AG20443 (cell line): ENCODE measurements at places on chromosomes 12 and 14.
A peak's percentile ranks its signal among the peaks of the same experiment; 100 is the strongest.

DNA sequence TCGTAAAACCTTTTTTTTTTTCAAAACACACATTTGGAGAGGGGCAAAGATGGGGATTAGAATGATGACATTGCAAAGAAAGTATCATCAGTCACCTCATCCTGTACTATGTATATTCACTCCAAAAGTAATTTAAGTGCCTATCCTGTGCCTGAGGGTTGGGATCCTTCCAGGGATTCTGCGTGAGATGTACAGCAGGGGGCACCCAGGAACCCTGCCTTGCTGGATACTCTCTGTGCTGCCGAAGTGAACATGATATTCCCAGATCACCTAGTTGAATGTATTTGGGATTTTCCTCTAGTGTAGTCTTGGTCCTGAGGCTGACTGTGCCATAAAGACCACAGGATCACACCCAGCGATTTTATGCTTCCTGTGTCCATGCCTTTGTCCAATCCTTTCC is 372.7 kb downstream of the IPO8 start:
- DNase-seq, result no peak

DNA sequence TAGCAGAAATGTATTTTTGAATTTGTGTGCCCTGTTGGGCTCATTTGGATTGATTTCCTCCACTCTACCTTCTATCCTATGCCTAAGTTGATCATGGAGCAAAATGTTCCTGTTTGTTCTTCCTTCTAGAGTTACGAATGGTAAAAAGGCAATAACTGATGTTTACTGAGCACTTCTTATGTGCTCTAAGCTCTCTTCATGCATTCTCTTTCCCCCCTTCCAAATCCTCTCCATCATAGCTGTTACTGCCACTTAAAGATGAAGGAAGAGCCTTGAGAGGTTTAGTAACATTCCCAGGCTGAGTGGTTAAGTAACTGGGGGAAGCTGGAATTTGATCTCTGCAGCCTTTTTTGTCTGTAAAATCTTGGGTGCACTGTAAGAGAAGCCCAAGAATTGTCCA is 60.1 kb downstream of the CHST11 start:
- DNase-seq, result no peak

- no peak for DNase-seq
Observed at GRCh38 chr14:105943973-105944602, 417.7 kb downstream of the TMEM121 start.

DNA sequence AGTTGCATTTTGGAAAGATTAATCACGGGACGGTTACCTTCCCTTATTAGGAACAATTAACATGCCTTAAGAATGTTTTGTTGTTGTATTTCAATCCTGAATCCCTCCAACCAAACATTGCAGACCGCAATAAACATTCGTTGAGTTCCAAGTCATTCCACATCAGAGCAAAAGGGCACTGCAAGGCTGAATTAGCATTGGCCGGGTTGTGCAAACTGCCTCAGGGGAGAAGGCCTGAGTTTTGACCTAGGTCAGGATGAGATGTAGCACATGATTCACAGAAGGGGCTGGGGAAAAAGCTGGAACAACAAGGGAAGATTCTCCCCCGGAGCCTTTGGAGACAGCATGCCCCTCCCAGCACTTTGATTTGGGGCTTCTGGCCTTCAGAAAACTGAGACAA is 82.1 kb upstream of the BDKRB2 start:
- no peak for DNase-seq

DNA sequence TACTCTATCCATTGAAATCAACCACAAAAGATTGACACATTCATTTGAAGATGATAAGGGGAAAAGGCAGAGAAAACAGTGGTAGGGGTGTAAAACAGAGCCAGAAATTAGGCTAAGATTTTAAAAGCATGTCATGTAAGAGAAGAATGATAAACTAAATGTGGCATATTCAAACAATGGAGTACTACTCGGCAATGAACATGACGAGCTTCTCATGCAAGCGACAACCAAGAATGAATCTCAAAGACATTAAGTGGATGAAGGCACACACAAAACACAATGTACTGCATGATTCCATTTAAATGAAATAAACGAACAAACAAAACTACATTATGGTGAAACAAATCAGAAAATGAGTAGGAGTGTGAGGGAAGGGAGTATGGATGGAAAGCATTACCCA is 134.8 kb downstream of the ITPR2 start:
- no peak for DNase-seq

DNA sequence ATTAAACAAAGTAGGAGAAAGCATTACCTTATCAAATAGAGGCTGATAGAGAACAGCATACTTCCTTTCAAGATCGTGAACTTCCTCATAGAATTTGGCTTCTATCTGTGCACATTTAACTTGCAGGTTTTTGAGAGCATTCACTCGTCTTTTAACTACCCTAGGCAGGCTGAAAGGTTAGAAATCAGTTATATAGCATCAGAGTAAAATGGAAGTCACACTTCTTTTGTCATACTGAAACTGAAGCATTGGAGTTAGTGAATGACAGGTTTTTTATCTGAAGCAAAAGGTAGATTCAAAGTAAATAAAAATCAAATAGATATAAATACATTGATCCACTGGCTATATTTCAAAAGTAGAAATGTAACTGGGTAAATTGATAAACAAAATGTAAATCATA is 24.4 kb downstream of the NAP1L1 start:
- no peak for DNase-seq

- DNase-seq, result no peak
Observed at GRCh38 chr12:52604859-52605258, 3.6 kb upstream of the KRT72 start.

- peak; percentile 63 for DNase-seq
Observed at GRCh38 chr12:25495331-25496097, 57.6 kb downstream of the LMNTD1 start.

DNA sequence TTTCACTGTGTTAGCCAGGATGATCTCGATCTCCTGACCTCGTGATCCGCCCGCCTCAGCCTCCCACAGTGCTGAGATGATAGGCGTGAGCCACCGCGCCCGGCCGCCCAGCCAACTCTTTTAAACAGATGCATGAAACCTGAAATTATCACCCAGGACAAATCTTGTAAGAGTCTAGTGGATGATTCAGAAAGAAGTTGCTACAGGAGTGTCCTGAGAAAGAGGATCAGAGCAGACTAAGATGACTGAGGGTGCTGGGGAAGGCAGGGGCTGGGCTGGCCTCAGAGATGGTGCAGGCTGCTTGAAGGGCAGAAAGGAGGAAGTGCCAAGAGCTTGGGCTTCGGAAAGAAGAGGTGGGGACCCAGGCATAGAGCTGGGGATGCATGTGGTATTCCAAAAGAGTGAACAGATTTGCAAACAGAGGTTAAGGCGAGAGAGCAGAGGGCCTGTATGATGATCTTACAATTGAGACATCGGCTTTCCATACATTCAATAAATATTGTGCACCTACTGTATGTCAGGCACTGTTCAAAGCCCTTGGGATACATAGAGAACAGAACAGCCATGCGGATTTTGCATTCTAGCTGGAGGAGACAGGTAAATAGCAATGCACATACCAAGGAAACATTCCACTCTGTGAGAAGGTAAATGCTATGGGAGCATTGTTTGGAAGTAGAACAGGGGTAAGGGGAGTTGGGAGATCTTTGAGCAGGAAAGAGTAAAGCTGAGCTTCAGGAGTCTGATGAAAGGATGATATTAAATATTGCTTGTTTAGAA is 7.4 kb upstream of the CD9 start:
- DNase-seq, result no peak

GRCh38 chr12:38142974-38143373 is 173.6 kb upstream of the ALG10B start:
- no peak for DNase-seq

DNA sequence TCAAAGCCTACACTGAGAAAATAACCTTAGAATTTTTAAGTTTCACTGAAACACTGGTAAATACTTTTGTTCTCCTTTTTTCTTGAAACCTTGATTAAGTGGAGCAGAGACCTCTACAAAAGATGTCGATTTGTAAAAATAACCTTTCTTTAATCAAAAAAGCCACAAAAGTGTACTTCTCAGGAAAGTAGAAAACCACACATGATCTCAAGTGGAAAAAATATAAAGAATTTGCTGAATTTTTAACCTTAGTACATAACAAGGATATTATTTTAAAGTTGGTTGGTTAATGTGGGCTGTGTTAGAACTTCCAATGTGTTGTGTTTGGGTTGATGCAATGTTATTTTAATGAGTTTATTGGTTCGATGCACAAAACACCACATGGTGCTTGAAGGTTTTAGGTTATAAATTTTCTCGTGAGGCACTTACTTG is 8.6 kb downstream of the LGR5 start:
- no peak for DNase-seq

GRCh38 chr14:72524295-72524629 is 369.6 kb downstream of the DPF3 start:
- no peak for DNase-seq

DNA sequence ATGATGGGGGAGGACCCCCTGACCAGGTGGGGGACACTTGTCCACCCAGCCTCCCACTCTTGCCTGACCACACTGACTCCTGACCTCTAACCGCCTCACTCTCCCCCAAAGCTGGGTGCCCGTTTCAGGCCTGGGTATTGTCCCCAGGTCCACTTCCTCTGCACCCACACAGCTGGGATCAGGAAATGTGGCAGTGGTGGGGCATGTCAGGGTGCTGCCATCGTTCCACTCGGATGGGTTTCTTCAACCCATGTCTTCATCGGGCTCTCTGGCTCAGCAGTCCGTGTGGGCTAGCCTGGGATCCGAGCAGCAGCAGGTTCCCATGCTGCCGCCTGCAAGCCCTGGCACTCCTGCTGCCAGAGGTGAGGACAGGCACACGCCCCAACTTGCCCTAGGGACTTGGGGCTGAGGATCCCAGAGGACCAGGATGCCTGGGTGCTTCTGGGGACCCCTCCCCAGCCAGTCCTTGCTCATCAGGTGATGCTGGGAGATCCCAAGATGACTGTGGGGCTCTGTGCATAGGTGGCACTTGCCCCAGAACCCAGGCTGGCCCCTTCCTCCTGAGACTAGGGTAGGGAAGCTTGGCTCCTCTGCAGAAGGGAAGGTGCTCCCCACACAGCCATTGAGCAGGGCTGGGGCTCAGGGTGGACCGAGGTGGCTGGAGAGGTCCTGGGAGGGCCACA is 2.9 kb upstream of the CLBA1 start:
- no peak for DNase-seq
